ENCODE measurements at places on chromosomes 3 and 15. TPM values are rescaled to one million over a fixed set of nuclear protein-coding genes. Genes with fewer than 3 reads are reported as not detected.
A peak's percentile ranks its signal among the peaks of the same experiment; 100 is the strongest.

- no peak for DNase-seq
These were observed 124.9 kb downstream of the TMEM266 start for GRCh38 chr15:76184650-76185035.

DNA sequence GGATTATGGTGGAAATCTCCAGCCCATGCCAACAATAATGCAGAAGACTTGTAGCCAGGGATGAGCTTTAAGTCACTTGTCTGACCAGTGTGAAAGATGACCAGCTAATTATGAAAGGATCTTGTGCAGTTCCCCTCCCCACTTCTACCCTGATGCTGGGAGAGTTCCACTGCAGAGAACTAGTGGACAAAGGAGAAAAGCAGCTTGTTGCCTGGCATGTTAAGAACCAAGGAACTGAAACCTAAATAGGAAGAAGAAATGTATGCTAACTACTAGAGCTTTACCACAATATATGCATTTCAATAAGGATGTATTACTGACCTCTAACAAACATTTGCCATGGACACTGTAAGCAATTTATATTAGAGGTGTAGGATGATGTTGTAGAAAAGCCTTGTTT, 52.2 kb upstream of the CSTA start:
- DNase-seq = no peak

GRCh38 chr3:74033381-74033780, 408.6 kb upstream of the PDZRN3 start:
- DNase-seq = no peak

DNA sequence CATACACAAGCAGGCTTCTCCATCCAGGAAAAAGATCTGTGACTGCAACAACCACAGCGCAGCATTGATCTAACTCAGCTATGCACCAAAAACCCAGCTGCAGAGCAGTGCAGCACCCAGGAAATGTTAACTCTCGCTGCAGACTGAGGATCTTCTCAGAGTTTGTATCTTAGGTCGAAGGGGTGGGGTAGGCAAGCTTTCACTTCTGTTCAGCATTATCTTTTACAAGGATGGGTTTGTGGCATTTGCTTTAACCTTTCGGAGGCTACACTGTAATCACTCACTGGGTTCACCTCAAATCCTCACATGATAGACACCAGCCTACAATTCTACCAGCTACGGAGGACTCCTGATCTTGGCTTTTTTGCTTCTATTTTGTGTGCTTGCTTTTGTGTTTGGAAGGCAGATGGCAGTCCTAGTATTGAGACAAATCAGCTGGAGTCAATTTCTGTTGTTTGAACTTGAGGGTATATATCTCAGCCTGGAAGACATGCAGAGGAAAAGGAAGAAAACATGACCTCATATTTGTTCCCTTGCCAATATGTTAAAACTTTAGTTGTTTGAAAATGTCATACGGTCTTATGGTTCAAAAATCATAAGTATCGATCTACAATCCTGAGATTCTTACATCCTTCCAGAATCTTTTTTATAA, 25.2 kb downstream of the LRRK1 start:
- DNase-seq = peak; percentile 34

DNA sequence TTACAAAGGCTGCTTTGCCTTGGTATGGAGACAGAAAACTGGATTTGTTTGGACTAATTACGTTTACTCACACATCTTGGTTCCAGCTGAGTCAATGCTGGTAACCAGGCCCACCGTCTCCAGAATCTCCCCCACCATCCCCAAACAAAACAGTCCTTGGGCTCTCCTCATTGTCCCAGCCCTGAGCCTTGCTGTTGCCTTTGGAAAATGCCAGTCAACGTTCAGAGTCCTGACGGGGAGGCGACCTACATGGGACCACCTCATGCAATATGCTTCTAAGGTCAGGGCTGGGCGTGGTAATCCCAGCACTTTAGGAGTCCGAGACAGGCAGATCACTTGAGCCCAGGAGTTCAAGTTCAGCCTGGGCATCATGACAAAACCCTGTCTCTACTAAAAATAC, 85.2 kb upstream of the IQSEC1 start:
- no peak for DNase-seq

Gene BOC
- 16.8 TPM for total RNA-seq

Gene MED12L
- total RNA-seq = 0.32 TPM

- no peak for DNase-seq
These were observed 33.5 kb downstream of the CCDC13 start for GRCh38 chr3:42739401-42740158.

- no peak for DNase-seq
These were observed 356.2 kb downstream of the OCA2 start for GRCh38 chr15:27742751-27743477.

GRCh38 chr3:101791778-101792177, 12.8 kb downstream of the NXPE3 start:
- no peak for DNase-seq

DNA sequence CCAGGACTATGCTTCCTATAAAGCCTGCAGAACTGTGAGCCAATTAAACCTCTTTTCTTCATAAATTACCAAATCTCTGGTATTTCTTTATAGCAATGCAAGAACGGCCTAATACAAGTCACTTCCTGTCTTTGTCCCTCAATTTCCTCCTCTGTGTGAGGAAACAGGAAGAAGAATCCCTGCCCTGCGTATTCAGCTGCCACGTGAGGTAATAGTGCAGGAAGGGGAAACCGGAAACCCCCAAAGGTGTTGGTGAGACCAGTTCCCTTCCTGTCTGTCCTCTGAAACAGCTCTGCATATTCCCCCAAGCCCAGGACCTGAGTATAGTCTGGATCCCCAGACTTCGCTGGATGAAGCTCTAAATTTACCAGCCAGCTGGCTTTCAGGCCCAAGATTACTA, 18.1 kb upstream of the PTPN23 start:
- DNase-seq = no peak

GRCh38 chr3:4750306-4750968, 228.8 kb upstream of the BHLHE40 start:
- peak; percentile 62 for DNase-seq

DNA sequence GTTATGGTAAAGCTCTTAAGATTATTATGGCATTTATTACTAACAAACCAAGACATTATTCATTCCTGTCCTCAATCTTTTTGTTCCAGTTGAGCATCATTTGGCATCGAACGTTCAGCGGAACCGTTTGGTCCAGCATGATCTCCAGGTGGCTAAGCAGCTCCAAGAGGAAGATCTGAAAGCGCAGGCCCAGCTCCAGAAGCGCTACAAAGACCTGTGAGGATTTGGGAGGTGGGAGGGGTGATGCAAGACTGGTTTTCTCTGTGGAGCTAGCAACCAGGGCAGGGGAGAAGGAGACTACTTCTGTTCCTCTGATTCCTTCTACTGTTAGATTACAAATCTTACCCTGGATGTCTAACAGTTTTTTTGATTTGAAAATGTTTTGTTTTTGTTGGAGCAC, 27.6 kb upstream of the UTS2B start:
- no peak for DNase-seq

Gene CRABP1
- not detected for total RNA-seq

DNA sequence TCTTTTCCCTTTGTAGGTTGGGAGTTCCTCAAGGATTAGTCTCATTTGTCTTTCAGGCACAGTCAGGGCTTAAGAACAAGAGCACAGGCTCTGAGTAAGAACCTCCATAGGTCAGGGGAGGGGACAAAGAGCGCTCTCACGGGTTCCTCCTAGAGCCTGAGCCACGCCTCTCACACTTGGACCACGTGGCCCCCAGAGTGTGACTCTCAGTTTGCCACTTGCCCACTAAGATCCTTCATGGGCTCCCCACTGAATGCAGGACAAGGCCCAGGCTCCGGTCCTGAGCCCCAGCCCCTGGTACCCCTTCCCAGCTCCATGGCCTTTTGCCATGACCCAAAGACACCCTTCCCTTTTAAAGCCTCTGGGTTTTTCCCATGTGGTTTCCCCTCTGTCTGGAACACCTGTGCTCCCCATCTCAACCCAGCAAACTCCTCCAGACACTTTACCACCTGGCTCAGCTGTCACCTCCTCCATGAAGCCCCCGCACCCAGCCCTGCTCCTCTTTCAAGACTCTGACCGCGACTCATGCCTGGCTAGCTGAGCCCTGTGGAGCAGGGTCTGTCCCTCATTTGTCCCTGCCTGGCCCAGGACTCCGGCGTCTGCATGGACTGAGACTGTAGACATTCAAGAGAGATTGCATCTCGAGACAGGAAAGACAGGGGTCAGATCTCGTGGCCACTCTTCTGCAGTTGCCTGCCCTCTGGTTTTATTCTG, 32.7 kb downstream of the IQSEC1 start:
- DNase-seq = peak; percentile 24

Gene REC114
- total RNA-seq = not detected

Gene HES1
- 13.0 TPM for total RNA-seq

GRCh38 chr15:67413770-67414390, 107.1 kb upstream of the C15orf61 start:
- DNase-seq = peak; percentile 30

DNA sequence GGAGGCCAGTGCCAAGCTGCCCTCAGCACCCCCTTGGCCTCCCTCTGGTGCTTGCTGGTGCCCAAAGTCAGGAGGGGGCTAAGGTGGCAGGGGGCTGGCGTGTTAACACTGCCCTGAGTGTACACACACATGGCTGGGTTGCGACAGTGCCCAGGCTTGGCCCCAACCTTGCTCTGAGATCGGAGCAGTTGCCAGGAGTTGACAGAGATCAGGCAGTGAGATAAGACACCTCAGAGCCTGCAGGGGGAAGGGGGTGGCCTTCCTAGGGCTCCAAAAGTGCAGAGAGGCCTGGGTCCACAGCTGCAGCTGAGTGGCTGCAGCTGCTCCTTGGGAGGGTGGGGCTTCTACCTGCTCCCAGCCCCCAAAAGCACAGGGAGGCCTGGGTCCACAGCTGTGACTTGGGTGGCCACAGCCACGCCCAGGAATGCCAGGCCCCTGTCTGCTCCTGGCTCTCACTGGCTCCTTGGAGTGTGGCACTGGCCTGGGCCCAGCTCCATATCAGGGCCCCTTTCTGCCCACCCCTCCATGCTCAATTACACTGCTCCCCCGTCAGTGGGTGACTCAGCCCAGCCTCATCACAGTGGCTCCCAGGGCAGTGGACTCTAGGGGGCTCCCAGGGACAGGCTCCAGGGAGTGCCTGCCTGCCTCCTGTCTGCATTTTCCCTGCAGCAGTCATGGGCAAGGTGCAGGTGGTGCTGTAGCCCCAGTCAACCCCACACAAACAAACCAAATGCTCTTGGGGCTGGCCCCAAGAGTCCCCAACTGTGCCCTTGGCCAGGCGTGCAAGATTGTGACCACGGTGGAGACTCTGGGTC, 56.4 kb upstream of the C15orf39 start:
- DNase-seq = no peak

GRCh38 chr3:14891135-14892132, 55.9 kb upstream of the NR2C2 start:
- no peak for DNase-seq

Gene CHDH
- total RNA-seq = 0.11 TPM

DNA sequence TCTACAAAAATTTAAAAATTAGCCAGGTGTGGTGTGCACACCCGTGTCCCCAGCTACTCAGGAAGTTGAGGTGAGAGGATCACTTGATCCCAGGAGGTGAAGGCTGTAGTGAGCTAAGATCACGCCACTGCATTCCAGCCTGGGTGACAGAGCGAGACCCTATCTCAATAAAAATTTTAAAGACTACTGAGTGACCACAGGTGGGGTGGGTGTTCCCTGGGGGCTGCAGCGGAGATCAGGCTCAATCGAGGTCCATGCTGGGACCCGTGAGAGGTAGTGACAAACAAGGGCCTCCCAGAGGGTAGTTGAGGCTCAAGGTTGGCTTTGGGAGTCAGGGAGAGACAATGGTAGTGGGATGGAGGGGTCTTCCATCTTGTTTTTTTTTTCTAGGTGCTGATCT, 38.9 kb upstream of the LIMD1 start:
- DNase-seq = no peak

Gene ATXN7
- 3.9 TPM for total RNA-seq

- no peak for DNase-seq
These were observed 257.7 kb downstream of the DIPK2A start for GRCh38 chr3:144229330-144229729.

Gene CCDC39
- total RNA-seq = not detected

DNA sequence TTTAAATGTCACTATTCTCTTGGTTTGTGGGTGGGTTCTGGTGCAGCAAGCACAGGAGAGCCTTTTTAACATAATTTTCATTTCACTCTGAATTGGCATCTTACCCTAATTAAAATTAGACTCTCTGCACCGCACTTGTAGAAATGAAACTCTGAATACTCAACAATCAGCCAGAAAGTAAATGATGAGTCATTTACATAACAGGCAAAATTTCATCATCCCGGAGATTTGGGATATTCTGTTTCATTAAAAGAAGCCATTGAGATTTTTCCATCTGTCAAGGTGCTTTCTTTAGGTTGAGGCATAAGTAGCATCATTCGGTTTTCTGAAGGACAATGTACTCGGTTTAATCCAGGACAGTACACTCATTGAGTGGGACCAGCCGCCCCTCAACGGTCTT, 111.0 kb downstream of the RFTN1 start:
- peak; percentile 79 for DNase-seq

DNA sequence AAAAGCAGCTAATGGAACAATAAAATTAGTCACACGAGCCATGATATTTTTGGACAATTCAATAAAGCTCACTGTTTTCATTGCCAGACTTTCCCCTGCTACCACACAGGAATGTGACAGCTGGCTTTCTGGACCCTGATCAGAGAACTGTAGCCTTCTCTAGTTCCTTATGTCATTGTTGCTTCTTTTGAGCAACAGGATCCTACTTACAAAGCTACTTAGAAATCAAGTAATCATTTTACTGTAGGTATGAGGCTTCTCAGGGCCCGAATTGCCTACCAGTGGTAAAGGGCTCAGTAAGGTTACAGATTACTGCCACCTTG, 94.3 kb upstream of the AADACL2 start:
- DNase-seq = no peak

Gene PATL2
- total RNA-seq = not detected

DNA sequence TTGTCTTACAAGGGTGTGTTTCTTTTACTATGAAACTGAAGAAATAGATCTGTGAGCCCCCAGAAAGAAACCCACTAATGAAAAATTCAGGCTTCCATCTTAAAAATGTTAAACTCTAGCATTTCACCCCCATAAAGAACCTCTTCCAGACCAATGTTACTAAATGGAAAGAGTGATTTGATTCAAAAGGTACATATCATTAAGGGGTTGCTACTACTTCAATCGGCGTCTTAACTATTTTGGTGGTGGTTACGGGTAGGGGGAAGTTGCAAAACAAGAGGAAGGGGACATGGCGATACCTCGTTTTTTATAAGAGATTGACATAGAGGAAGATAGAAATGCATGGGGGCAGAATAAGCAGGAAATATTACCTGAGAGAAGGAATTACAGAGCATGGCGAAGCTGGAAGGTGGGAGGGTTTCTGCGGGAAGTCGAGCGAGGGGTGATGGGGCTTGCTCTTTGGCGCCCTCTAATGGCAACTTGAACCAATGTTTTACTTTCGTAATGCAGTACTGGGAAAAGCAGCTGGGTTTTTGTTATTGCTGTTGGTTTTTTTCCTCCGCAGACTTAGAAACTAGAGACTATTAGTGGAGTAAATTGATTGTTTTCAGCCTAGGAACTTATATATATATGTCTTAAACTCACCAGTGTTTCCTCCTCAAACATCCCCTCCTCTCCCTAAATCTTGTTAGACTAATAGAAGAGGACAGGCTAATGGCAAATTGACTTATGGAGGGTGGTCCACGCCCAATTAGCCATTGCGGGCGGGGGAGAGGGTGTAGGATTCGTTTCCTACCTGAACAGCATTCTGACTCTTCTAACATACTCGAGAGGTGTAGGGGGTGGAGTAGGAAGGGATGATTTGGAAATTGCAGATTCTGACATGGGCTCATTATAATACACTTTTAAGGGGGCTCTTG, 11.3 kb upstream of the SOX2 start:
- DNase-seq = peak; percentile 78

Gene ZNF620
- 0.32 TPM for total RNA-seq

- DNase-seq = peak; percentile 54
These were observed 313.3 kb downstream of the SATB1 start for GRCh38 chr3:18111796-18112232.

- DNase-seq = no peak
These were observed 71.4 kb downstream of the GHSR start for GRCh38 chr3:172376881-172377280.

Gene UNC13C
- not detected for total RNA-seq

Measured in GM23248 (cell line).